Activated CD4-positive, alpha-beta T cell treated with anti-CD3 and anti-CD28 coated beads, Interleukin-2, amount 50 U/mL, for 48 hours (primary cell): ENCODE measurements at places on chromosomes 7 and 10.

DNA sequence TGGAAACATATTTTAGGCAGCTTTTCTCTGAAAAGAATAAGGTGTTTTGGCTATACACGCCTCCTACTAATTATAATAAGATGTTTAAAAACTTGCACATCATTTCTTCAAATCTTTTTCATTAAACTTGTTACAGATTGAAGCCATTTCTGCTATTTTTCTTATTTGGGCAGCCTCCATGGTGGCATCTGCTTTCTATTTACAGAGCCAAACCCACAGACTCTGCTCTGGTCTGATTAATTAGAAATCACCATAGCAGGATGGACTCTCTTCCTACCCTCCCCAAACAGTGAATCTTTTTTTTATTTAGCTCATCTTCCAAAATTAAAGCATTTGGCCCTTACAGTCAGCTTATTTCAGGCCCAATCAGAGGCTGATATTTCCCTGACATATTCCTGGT, 85.7 kb upstream of the AOAH start:
- DNase-seq: no peak

GRCh38 chr7:20466543-20467021, 135.9 kb downstream of the ITGB8 start:
- no peak for DNase-seq

- DNase-seq: no peak
Observed at GRCh38 chr10:31702005-31702404, 226.6 kb downstream of the ARHGAP12 start.

DNA sequence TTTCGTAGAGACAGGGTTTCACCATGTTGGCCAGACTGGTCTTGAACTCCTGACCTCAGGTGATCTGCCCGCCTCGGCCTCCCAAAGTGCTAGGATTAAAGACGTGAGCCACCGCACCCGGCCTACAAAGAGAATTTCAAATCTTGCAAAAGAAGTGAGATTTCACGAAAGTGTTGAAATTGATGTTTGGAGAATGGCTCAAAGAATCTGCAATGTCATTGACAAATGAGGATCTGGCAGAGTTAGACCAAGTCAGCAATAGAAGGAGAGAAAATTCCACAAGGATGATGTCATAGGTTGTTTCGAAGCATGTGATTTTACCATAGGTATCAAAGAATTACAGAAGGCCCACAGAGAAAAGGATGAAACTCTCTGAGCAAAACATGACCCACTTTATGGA, 71.7 kb downstream of the LYZL2 start:
- DNase-seq: no peak

- peak; percentile 57 for DNase-seq
Observed at GRCh38 chr7:97005183-97006054, at the start of gene DLX6. Gene DLX6, plus strand, starts transcription at chr7:97005553. Its CDS starts 425 bp downstream, at chr7:97005978.

GRCh38 chr7:5423976-5424748, 528 bp upstream of the TNRC18 start:
- peak; percentile 46 for DNase-seq

DNA sequence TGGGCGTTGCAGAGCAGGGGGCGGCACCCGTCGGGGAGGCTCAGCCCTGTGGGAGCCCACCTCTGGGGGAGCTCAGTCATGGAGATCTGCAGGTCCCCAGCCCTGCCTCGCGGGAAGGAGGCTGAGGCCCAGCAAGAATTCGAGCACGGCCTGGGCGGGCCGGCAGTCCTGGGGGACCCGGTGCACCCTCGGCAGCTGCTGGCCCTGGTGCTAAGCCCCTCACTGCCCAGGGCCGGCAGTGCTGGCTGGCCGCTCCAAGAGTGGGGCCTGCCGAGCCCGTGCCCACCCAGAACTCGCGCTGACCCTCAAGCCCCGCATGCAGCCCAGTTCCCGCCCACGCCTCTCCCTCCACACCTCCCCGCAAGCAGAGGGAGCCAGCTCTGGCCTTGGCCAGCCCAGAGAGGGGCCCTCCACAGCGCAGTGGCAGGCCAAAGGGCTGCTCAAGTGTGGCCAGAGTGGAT, 76.2 kb downstream of the TMEM26 start:
- DNase-seq: no peak

DNA sequence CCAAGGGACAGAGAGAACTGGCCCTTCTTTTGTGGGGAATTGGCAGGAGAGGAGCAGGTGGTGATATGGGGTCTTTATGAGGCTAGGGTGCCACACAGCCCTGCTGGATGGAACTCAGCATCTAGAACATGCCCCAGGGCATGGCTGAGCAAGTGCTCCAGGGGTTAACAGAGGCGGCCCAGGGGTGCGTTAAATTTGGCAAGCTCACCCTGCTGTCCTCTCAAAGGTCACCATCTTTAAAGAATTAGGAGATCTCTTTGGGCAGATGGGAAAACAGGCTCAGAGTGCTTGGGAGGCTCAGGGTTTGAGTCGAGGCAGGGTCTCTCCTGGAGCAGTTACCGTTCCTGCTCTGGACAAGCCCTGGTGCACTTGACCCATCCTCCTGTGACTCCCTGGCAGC, 21.4 kb upstream of the UNC5B start:
- DNase-seq: no peak

GRCh38 chr7:129635300-129636029, 23.9 kb downstream of the NRF1 start:
- peak; percentile 64 for DNase-seq

GRCh38 chr10:64574371-64574770, 1053.2 kb downstream of the REEP3 start:
- DNase-seq: no peak

GRCh38 chr10:95508730-95509129, 52.4 kb downstream of the SORBS1 start:
- DNase-seq: no peak

DNA sequence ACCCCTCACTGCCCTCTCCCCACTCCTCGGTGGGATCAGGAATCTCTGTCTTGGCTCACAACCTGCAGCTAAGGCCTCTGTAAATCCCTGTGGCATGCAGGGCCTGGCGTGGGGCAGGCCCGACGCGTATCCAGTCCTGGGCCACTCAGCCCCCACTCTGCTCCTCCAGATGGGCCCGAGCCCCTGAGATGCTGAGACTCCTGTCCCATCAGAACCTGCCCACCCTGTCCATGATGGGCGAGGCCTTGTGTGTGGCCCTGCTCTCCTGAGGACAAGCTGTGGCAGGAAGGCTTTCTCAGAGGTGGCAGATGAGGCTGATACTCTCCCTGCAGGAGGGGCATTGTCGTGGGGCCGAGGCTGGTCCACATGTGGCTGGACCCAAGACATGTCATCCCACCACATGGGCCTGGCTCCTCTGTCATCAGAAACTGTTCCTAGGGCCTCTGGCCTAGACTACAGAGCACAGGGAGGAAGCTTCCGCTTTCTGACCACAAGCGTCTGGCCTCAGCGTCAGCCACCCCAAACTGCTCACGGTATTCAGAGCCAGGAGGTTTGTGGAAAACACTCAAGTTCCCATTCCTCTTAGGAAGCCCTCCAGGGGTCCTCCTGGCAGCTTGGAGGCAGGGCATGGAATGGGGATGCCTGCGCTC, 6.0 kb downstream of the ALOX5 start:
- DNase-seq: no peak

GRCh38 chr10:120221873-120222485, 235.0 kb upstream of the PLPP4 start:
- peak; percentile 6 for DNase-seq

- no peak for DNase-seq
Observed at GRCh38 chr7:129017264-129017663, 37.6 kb downstream of the TNPO3 start.

DNA sequence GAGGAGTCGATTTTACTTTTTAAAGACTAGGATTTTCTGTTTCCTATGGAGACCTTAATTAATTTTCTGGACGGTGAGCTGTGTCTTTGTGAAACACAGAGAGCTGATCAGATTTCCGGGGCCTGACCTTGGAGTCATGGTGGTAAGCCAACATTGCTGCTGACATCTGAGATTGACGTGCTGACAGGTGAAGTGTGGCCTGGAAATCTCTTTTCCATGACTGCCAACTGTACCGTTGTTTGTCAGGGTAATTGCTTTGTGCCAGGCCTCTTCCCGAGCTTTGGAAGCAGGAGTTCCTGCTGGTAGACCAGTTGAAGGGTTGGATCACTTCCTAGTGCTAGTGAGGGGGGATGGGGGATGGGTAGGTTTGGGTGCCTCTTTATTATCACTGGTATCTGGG, 71.2 kb downstream of the ADRA2A start:
- DNase-seq: no peak

- DNase-seq: no peak
Observed at GRCh38 chr7:23467806-23468525, 2.3 kb downstream of the IGF2BP3 start.

GRCh38 chr7:79340212-79340611, 113.3 kb downstream of the MAGI2 start:
- DNase-seq: no peak

DNA sequence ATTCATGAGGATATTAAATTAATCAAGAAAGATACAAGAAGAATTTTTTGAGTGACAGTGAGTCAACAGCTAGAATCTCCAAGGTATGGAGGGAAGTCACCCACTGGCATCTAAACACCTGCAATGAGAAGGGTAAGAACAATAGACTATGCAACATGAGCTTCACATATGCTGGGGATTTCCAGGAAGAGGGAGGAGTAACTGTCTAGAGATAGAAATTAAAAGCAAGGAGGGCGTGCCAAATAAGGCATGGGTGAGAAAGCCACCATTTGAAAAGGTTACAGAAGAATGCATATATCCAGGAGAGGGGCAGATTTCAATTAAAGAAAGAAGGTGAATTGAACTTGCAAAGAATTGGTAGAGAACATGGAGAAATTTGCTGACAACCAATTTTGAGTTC, 365.7 kb downstream of the GPR37 start:
- DNase-seq: no peak

GRCh38 chr10:53127686-53128085, 355.1 kb upstream of the MBL2 start:
- DNase-seq: no peak

DNA sequence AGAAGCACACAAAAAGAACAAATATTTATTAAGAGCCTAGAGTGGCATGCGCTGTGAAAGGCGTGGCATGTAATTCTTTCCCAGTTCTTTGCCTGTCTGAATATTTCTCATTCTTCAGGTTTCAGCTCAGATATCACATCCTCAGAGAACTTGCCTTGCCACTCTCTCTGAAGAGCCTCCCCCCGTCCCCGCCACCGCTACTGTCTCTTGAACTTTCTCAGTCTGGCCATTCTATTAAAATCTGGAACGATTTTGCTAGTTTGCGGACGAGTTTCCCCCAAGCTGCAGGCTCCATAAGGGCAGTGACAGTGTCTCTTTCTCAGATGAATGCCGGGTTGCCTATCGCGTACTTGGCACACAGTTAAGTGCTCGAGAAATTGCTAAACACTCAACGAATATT, 787 bp upstream of the PLEKHA1 start:
- DNase-seq: no peak

DNA sequence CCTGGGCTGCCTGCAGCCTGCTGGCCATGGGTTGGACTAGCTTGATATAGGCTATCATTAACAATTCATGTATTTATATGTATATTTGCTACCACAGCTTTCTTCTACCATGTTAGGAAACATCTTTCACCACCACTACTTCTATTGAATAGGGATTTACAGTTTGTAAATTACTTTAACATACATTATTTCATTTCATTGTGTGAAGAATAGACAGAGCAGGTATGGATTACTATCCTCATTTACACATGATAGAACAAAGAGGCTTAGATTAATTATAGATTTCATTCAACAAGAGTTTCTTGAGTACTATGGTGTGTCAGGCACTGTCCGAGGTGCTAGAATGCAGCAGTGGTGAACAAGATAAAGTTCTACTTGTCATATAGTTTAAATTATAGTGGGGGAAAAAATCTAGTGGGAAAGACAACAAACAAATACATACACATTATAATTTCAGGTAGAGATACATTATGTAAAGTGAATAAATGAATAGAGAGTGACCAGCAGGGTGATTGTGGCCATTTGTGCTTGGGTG, 20.6 kb downstream of the VTI1A start:
- DNase-seq: no peak

GRCh38 chr10:58998924-58999713, 177.3 kb upstream of the PHYHIPL start:
- no peak for DNase-seq

DNA sequence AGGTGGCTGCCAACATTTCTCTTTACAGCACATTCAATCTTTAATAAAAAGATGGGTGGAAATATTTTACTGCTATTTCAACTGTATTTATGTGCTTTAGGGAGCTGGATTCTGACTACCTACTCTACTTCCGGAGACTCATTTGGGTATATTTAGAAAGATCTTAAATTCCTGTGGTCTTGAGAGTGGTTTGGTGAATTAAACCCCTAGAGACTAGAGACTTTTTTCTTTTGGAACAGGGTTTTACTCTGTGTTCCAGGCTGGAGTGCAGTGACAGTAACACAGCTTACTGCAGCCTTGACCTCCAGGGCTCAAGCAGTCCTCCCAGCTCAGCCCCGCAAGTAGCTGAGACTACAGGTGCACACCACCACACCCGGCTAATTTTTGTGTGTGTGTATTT, 79.0 kb upstream of the HABP2 start:
- no peak for DNase-seq

- no peak for DNase-seq
Observed at GRCh38 chr7:94898340-94898739, 9.1 kb upstream of the PPP1R9A start.

- no peak for DNase-seq
Observed at GRCh38 chr10:30781670-30782121, 152.1 kb upstream of the LYZL2 start.

DNA sequence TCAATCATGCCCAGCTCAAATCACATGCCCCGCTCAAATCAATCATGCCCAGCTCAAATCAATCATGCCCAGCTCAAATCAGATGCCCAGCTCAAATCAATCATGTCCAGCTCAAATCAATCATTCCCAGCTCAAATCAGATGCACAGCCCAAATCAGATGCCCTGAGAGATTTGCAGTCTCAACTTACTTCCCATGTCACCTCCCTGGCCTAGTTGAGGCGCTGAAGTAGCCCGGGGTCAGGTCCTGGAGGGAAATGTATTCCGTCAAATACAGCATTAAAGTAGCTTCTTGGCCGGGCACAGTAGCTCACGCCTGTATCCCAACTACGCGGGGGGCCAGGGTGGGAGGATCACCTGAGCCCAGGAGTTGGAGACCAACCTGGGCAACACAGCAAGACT, 15.7 kb upstream of the PRKAR1B start:
- DNase-seq: no peak
